Fibroblast of villous mesenchyme (primary cell): ENCODE measurements at places on chromosomes 3 and 15. TPM values are rescaled to one million over a fixed set of nuclear protein-coding genes. Genes with fewer than 3 reads are reported as not detected.

The SETD5 gene
- total RNA-seq: 117 and 140 TPM in 2 replicates

The DHX30 gene
- total RNA-seq: 69.9 and 77.7 TPM in 2 replicates

The WDR72 gene
- total RNA-seq: not detected in 2 replicates

The PEX5L gene
- under 0.01 TPM in 2 replicates for total RNA-seq

The NEK10 gene
- total RNA-seq: 1.9 and 6.9 TPM in 2 replicates

The FSIP1 gene
- total RNA-seq: 0.97 and 2.6 TPM in 2 replicates

The TEX55 gene
- not detected in 2 replicates for total RNA-seq

The FOXB1 gene
- not detected in 2 replicates for total RNA-seq

The PPP1R2 gene
- total RNA-seq: 81.5 and 131 TPM in 2 replicates

The THPO gene
- total RNA-seq: 0.32 and 0.86 TPM in 2 replicates

The MYO1E gene
- total RNA-seq: 107 and 123 TPM in 2 replicates

The PAK6 gene
- under 0.01 TPM in 2 replicates for total RNA-seq

The SNAPC5 gene
- total RNA-seq: 14.2 and 17.4 TPM in 2 replicates

The POC1A gene
- total RNA-seq: 5.6 and 6.1 TPM in 2 replicates
